Activated CD4-positive, alpha-beta T cell treated with anti-CD3 and anti-CD28 coated beads, Interleukin-2, amount 50 U/mL, for 24 hours (primary cell): ENCODE measurements at places on chromosomes 1 and 21.

DNA sequence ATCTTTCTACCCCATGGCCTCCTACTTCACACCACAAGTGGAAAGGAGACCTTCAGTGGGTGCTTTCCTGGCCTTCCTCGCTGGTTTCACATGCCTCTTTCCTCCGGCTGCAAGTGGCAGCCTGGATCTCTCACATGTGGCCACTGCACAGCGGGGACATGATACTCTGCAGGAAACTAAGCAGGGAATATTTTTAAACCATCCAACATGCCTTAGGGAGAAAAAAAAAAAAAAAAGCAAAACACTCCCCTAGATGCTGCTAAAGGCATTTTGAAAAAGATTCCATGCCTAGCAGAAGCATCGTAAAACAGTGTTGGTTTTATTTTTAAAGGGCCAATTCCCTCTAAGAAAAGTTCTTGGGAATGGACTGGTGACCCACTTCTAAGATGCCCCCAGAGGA is 12.2 kb upstream of the GJA5 start:
- no peak for DNase-seq

DNA sequence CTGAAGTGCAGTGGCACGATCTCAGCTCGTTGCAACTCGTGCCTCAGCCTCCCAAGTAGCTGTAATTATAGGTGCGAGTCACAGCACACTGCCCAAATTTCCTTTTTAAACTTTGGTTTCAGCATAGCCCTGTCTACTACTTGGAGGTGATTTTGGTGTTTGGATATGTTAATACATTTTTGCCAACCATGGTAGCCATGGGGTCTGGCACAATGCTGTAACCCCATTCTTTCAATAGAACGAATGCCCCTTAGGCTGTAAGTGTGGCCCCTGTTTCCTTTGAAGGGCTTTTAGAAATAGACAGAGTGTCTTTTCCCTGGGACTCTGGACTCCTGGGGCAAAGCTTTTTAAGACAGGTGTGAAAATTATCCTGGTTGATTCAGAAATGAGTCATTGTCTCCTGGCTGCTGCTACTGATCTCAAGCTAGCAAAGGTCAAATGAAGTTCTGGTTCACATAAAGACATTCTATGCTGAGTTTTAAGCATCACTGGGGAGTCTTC is 141.1 kb upstream of the RUNX1 start:
- no peak for DNase-seq

DNA sequence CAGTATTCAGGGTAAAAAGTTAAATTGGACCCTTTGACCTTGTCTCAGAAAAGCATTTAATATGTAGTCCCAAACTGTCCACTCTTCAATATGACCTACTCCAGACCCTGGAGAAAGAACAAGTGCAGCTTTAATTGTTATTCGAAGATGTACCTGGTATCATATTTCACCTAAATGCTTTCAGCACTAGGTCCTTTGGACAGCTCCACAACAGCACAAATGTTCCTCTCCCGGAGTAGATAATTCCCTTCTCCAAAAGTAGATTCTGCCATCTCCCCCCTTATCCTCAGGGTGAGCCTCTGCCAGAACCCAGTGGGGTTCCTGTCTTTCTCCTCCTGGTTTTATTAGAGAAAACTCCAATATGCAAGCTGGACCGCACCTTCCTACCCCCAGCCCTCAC is 104.5 kb upstream of the AJAP1 start:
- DNase-seq = no peak

DNA sequence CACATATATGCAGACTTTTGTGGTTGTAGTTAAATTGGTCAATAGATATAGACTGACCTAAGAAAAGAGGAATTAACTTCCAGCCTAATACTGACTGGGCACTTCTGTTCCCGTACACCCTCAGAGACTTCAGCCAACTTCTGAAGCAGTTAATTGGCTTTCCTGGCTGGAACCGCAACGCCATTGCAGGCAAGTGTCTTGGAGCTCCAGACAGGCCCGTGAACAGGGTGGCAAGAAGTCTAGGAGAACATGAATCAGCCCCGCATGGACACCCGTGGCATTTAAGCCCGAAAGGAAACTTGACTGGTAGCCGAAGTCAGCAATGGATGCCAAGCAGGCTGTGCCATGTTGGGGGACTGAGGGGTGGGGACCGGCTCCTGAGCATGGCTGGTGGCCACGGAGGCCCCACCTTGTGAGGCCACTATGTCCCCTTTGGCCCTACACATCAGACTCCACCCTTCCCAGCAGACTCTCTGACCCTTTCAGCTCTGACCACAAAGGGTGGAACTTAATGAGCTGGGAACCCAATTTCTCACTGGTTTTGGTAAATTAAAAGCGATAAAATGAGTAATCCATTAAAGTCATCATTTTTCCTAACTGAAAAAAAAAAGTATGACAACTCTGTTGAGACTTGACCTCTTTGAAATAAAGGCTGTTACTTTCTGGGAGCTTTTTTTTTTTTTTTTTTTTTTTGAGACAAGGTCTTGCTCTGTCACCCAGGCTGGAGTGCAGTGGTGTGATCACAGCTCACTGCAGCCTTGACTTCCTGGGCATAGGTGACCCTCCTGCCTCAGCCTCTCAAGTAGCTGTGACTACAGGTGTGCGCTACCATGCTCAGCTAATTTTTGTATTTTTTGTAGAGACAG is 54.1 kb downstream of the RUNX1 start:
- no peak for DNase-seq

GRCh38 chr1:2230781-2231531 is 2.8 kb downstream of the SKI start:
- no peak for DNase-seq

DNA sequence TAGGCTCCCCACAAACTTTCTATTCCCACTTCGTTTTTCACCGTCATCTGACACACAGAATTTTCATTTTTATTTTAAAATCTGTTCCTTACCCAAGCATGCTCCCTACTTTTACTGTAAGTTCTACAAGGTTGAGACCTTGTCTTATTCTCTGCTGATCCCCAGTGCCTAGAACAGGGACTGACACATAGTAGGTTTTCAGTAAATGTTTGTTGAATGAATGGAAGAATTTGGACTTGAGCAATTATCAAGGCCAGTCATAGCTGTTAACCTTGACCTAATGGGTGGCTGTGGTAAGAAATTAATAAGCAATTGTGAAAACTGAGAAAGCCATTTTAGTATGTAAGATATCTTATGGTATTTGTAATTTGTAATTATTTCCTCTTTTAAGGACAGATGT is 71.1 kb downstream of the LAMC1 start:
- no peak for DNase-seq

DNA sequence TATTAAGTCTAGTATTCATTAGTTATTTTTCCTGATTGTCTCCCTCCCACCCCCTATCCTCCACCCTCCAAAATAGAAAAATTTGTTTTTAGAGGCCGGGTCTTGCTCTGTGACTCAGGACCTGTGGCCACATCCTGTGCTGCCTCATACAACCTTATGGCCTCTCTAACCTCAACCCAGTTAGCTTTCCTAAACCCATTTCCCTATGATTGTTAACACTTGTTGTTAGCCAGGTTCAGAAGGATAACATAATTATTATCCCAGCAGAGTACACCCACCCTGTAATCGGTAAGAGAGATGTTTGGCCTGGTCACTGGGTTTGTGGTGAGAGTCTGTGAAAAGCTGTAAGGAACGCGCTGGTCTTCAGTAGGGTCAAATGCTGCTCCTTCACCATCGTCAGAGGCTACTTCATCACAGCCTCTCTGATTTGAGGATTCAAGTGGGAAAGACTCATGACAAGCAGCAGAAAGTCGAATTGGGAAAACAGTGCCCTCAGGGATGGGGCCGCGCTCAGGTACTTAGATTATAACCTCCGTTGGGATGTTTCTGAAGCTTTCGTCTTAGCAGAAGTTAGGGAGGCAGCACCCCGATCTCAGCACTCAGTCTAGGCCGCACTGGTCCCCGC is 35.9 kb upstream of the HMGN1 start:
- no peak for DNase-seq

GRCh38 chr1:6424000-6424565 is 493 bp upstream of the ESPN start:
- DNase-seq = no peak

GRCh38 chr1:4726620-4727341 is 72.4 kb downstream of the AJAP1 start:
- no peak for DNase-seq

- no peak for DNase-seq
These were observed 1.4 kb downstream of the TENT5B start for GRCh38 chr1:27011058-27011764.

DNA sequence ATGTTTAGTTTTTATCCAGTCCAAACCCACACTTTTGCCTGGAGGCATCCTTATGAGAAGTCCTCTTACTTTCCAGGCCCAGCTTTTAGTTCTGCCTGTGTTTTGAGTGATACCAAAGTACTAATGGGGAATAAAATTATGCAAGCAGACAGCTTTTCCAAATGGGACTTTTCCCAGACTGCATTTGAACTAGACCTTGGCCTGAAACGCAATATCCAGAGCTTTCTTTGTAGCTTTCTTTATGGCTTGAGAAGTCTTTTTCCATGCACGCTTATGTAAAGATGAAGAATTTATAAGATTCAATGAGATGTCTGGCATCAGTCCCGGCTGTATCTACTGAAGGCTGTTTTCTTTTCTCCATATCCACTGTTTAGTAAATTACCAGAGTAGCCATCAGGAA is 236.6 kb upstream of the RAB4A start:
- DNase-seq = no peak

GRCh38 chr1:29597861-29598260 is 361.5 kb downstream of the PTPRU start:
- DNase-seq = no peak

DNA sequence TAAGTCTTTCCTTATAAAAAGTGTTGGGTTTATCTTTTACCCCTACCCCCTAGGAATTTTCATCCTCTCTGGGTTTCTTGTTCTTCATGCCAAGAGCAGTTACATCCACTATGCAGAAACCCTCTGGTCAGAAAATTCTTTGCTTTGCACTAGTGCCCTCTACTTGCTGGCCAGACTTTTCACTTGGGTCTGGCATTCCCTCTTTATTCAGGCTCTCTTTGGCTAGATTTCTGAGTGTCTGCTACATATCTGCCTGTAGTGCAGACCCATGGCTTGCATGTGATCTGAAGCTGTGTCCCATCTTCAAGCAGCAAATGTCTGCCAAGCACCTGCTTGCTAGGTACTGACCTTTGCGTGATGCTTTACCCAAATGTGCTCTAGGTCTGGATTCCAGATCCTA is 237.0 kb downstream of the GPATCH2 start:
- no peak for DNase-seq

DNA sequence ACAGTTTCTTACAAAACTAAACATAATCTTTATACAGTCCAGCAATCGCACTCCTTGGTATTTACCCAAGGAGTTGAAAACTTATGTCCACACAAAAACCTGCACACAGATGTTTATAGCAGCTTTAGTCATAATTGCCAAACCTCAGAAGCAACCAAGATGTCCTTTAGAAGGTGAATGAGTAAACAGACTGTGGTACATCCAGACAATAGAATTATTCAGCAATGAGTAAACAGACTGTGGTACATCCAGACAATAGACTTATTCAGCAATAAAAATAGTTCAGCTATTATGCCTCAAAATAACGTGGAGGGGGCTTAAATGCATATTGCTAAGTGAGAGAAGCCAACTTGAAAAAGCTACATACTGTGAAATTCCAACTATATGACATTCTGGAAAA is 87.0 kb upstream of the GALNT2 start:
- DNase-seq = no peak

- no peak for DNase-seq
These were observed 9.8 kb upstream of the CDC20 start for GRCh38 chr1:43348809-43349593.

DNA sequence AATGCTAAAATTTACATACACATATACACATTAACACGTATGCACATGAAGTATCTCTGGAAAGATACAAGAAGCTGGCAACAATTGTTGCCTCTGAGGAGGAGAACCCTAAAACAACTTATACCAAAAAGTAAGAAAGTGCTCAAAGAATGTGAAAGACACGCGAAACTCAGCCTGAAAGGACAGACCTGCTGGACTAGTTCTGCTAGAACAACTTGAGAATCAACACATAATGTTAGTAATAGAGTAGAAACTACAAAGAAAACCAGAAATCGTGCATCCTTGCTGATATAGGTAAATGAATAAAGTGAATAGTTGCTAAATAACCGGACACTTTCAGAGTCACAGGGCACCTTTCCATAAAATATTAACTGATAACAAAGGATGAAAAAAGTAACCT is 242.5 kb downstream of the RERE start:
- no peak for DNase-seq

- no peak for DNase-seq
These were observed 50.6 kb upstream of the CNTN2 start for GRCh38 chr1:204992201-204992997.

DNA sequence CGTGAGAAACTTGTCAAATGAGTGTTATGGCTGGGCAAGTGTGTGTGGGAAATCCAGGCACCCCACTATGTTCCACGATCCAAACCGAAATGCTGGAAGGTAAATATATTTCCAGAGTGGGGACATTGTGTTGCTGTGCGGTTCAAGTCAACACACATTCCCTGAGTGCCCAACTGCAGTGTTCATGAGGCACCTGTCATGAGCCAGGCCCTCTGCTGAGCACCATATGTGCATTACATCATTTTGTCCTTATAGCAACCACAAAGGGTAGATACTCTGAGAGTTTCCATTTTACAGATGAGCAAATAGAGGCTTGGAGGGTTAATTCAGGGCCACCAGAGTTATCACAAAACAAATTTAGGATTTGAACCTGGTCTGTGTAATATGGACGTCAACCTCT is 59.9 kb upstream of the SOD1 start:
- DNase-seq = no peak

- DNase-seq = no peak
These were observed 39.9 kb downstream of the ENAH start for GRCh38 chr1:225613006-225613405.

GRCh38 chr1:23673086-23673813 is 18.4 kb upstream of the RPL11 start:
- no peak for DNase-seq

DNA sequence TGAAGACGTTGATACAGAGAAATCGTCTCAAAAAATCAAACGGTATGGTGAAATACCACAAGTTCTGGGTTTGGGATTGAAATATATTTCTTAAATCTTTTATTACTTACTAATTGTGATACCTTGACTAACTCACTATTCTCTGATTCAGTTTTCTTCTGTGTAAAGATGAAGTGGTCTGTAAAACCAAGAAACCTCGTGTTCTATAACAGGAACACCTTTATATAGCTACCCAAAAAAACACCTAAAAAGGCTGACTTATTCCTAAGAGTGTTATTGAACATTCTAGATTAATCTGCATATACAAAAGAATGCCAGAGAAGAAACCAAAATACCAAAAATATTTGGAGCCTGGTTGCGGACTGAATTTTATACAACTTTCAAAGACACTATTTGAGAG is 721 bp downstream of the LRRIQ3 start:
- no peak for DNase-seq

DNA sequence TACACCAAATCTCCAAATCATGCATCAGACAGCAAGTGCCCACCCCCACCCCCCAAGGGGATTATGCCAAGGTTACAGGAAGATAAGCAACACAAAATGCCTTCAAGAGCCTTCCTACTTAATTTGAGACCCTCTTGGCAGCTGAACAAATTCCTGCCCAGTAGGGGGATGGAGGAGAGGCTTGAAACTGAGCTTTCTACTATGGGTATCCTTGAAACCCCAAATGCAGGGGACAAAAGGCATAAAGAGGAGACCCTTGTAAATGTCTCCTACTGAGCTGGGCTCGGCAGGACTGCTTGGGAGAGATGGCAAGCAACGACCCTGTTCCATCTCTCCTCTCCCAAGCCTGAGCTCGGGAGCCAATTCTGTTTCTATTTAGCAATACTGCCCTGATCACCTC is 3.5 kb downstream of the SLC41A1 start:
- DNase-seq = no peak
